ENCODE measurements at places on chromosomes 13 and 19.

GRCh38 chr13:79901336-79901735, 420.4 kb downstream of the NDFIP2 start:
- no peak for DNase-seq

GRCh38 chr13:76245211-76245610, 609.1 kb downstream of the LMO7 start:
- no peak for DNase-seq

GRCh38 chr19:12293777-12294248, 870 bp downstream of the ZNF44 start:
- peak; percentile 39 for DNase-seq

DNA sequence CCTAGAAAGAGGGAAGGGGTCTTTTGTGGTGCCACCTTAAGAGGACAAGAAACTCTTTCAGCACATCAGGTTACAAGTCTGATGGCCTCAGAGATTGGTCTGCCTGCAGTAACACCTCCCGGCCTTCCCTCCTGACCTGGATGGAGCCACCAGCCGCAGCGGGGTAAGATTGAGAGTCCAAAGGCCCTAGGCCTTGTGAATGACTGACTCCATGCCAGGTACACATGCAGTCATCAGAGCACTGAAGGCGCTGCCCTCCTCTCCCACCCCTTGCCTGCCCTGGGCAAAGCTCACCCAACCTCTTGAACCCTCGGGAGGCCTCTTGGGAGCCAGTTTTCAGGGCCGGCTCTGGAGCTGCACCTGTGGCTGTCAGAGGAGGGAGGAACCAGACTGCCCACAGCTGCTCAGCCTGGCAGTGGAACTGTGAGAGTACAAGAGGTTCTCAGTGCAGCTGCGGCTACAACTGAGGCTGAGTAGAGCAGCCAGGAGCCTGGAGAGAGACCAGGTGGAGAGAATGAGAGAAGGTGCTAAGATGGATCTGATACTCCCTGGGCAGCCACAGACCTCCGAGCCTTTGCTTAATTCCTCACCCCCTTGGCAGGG, 23.8 kb upstream of the C13orf42 start:
- DNase-seq: no peak

GRCh38 chr19:10642473-10643171, 11.5 kb upstream of the ILF3 start:
- DNase-seq: no peak

DNA sequence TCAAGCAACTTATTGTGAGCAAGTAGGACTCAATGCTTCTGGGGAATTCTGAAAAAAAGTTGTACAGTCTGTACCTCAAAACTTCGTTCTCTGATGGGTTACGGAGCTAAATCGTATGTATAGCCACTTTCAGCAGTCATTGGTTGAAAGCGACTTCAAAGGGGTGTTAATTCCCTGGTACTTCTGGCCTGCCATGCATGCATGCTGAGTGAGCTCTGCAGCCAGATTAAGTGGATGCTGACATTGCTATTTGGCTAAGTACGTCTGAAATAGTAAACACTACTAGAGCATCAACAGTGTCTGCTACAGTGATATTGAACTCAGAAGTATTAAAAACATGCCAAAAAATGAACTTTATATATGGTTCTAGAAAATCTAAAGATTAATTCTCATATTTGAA, 1183.1 kb upstream of the PCDH20 start:
- no peak for DNase-seq

DNA sequence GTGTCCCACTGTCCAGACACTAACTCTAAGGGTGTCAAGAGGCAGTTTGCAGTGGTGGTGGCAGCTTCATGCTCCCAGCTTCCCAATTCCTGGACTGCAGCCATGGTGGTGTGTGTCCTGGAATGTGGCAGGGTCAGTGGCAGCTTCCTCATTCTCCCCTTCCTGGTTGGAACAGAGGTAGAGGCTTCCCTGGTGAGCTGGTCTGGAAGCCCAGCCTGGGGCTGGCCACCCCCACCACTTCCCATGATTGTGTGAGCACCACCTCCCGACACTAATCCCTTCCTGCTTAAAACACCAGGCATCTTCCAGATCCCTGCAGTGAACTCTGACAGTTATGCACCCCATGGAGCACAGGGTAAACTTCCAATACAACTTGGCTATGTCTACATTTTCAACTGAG, 134.9 kb downstream of the RAP2A start:
- DNase-seq: no peak

- DNase-seq: no peak
Measured at GRCh38 chr19:56508290-56508778, 679 bp downstream of the ZNF471 start.

DNA sequence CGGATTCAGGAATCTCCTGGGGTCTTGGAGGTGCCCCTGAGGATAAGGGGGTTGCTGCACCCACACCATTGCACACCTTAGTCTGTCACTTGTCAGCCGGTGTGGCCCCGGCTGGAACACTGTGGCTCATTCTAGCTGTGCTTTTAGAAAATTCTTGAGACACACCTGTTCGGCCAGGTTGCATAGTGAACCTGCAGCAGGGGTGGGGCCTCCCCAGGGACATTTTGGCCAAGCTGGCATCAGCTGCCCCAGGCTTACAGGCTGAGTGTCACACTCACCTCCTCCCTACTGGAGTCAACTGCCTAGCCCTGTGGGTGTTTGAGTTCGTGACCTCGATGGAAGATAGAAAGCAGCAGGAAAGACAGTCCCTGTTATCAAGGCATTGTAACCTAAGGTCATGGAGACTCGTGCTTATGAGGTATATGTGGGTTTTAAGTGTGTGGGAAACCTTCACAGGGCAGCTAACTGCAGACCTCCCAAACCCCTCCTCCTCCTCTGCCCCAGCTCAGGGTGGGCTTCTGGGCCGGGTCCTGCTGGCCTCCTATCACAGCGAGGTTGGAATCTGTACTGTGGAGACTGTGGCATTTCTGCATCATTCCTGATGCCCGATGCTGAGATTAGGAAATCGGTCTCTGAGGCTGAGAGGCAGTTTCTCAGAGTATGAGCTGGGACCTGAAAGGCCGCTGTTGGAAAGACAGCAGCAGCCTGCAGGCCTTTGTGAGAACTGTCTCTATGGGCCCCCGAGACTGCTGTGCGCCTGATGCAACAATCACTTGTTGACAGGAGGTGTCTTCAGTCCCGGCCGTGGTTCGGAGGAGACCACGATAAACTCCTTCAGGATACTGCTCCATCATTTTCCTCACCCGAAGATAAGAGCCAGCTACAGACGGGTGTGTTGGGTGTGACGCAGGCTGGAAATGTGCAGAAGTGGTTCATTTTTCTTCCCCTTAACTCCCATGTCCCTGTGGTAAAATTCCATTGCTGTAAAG, 72.2 kb downstream of the ATP11A start:
- no peak for DNase-seq

DNA sequence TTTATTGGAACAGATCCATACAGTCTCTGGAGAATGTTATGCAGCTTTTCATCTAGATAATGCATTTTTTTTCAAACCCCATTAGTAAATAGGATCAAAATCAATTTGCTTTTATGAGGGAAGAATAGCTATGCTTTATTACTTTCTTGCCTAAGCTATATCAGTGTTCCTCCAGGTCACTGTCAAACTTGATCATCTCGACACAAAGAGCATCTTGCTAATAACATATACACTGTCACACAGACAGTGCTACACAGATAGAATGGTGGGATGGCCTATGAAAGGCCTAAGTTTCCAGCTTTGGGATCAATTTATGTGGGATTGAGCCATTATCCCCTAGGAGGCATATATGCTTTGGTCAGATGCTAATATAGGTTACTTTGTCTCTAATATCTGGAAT, 862.9 kb upstream of the SPRY2 start:
- DNase-seq: no peak

GRCh38 chr13:73754727-73755292, 379.4 kb downstream of the KLF12 start:
- peak; percentile 59 for DNase-seq

DNA sequence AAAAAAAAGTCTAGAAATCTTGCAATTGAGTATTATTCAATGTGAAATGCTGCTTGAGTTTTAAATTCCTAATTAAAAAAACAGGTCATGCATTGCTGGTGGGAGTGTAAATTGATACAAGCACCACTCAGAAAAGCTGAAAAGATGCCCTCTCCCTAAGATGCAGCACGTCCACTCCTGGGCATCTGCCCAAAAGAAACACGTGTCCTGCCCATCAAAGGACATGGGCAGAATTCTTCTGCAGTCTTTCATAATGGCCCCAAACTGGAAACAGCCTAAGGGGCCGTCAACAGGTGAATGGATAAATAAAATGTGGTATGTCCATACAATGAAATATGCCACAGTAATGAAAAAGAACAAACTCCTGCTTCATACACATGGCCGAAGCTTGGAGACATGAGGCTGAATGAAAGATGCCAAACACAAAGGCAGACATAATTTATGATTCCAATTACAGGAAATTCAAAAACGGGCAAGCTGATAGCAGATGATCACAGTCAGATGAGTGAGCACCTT, 7.8 kb downstream of the POU2F2 start:
- no peak for DNase-seq

DNA sequence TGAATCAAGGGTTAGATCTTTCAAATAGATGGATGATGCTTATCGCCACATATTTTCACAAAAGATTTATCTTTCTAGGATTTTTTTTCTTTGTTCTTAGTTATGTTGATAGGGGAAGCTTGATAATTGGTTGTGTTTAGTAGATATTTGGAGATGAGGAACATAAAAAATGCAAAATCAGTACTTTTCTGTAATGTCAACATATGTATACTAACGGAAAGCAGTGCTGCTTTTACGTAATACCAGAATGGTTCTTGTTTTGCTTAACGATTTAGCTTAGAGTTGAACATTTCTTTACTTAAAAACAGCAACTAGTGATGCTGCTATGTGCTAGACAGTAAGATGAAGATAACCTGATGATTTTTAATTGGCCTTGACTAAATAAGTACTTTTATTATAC, 3.0 kb downstream of the ZMYM2 start:
- no peak for DNase-seq

DNA sequence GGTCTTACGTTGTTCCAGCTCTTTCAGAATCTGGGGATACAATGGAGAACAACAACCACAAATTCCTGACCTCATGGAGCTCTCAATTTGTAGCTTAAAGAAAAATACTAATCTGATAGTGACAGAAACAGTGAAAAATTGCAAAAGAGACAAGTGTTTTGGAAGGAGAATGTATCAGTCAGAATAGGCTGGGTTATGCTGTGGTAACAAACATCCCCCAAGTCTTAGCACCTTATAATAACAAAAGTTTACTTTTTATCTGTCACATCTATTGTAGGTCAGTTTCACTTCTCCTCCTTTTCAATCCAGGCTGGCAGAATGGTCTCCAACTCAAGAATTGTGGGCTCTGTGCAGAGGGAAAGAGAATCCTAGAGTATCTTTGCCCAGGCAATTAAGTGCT, 9.5 kb downstream of the FAM187B start:
- no peak for DNase-seq

DNA sequence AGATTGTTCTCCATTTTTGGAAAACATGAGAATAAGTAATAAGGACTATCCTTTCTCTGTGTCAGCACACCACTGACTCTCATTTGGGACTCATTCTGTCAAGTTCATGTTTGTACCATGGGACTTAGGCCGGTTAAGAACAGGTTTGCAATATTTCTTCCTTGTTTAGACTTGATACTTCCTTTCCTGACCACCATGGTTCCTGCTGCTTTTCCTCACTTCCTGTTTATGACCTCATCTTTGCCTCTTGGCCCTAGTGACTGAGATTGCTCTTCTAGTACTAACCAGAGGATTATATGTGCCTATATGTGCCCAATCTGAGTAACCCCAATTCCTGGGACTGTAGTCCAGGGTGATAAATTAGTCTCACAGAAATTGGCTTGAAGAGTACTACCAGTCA, 32.5 kb upstream of the NDFIP2 start:
- no peak for DNase-seq

DNA sequence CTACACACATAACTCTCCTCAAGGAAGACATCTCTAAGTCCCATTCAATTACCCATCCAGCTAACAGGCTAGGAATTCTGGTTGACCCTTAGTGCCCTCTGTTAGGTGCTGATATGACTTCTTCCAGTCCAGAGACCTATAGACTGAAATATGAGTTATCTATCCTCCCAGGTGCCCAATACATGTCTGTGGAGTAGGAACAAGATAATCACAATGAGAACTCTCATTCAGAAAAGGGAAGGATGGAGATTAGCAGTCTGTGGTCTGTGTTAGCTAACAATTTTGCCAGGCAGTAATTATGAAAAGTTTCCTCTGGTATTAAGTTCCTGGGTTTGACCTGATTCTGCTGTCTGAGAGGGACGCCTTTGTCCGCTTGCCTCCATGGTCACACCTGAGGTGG, 44.2 kb upstream of the SLAIN1 start:
- DNase-seq: no peak

- DNase-seq: no peak
Measured at GRCh38 chr13:46580362-46580839, 27.4 kb downstream of the LRCH1 start.

GRCh38 chr13:100513171-100513570, 75.4 kb downstream of the GGACT start:
- no peak for DNase-seq

- no peak for DNase-seq
Measured at GRCh38 chr19:31018936-31019335, 330.3 kb downstream of the TSHZ3 start.

- DNase-seq: no peak
Measured at GRCh38 chr13:30810801-30811200, 75.5 kb downstream of the ALOX5AP start.

DNA sequence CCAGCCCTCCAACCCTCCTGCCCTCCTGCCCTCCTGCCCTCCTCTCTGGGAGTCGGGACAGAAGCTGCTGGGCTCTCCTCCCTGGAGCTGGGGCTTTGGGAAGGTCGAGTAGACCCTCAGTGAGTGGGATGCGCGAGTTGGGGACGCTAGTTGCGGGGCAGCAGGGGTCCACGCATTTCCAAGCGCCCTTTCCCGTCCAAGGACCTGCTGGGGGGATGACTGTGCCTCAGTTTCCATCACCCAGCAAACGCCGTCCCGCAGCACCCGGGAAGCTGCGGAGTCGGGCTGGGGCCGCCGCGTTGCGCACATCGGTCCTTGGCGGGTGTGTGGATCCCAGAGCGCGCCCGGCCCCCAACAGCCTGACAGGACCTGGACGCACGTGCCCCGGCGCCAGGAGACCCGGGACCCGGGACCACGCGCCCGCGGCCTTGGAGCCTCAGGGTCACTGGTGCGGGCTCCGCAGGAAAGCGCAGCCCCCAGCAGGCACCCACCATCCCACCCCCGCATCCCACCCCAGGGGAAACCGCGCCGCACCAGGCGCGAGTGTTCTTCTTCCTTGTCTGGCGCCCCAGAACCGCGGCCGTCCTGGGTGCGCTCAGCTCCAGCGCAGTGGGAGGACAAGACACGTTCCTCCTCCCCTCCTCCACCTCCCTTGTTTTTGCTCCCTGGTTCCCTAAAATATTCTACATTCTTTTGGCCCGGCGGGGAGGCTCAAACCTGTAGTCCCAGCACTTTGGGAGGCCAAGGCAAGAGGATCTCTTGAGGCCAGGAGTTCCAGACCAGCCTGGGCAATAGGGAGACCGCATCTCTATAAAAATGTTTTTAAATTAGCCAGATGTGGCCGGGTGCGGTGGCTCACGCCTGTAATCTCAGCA, 9.2 kb downstream of the ONECUT3 start:
- DNase-seq: no peak

GRCh38 chr19:38142176-38143035, 81.6 kb downstream of the DPF1 start:
- DNase-seq: peak; percentile 68

- no peak for DNase-seq
Measured at GRCh38 chr13:98889419-98890085, 88.3 kb downstream of the DOCK9 start.

- DNase-seq: no peak
Measured at GRCh38 chr13:41313117-41313516, 2.0 kb downstream of the NAA16 start.

Data from neuronal stem cell (in vitro differentiated cells).